ENCODE measurements at places on chromosomes 1 and 21.

DNA sequence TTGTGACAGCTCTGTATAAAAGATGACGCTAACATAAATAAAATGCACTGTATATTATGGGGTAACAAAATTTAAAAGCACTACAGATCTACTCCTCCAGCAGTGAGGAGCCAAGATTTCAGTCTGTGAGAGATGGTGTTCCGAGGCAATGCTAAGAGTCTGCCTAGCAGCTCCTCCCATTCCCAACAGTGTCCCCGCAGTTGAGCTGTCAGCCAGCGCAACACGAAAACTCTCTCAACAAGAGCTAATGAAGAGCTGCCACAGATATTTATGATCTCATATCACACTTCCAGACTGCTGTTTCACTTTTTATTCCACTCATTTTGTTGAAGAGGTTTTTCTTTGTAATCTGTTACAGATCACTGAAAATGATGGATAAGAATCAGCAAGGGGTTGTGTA lies 53.9 kb upstream of the ESRRG start:
- no peak for DNase-seq

DNA sequence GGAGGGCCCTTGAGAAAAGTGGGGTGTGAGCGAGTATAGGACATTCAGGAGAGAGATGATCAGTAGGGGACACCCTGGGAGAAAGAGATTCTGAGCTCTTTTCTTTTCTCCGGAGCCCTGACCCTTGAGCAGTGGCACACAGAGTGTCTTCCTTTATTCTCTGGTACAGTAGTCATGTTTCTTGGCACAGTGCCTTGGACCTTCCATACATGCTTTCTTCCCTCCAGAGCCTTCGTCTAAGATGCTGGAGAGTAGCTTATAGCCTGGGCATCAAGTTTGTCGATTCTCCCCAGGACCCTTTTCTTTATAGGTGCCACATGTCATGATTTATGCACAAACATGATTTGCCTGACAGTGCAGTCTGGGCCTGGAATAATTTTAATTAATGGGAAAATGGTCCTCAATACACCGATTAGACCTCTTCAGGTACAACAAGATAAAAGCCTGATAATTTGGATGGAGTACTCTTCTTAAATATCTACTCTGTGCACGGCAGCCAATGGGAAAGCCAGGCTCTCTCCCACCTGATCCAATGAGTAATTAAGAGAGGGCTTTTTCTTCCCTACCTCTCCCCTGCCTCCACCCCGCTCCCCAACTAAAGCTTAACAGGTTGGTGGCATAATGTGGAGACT lies at the start of gene TBX19:
Gene TBX19, plus strand, starts transcription at position 582 of the 632 bp plus-strand sequence. CDS start 214 bp downstream, outside the sequence.
- DNase-seq, result no peak

GRCh38 chr1:68322096-68322495 lies 89.8 kb upstream of the WLS start:
- DNase-seq, result no peak

DNA sequence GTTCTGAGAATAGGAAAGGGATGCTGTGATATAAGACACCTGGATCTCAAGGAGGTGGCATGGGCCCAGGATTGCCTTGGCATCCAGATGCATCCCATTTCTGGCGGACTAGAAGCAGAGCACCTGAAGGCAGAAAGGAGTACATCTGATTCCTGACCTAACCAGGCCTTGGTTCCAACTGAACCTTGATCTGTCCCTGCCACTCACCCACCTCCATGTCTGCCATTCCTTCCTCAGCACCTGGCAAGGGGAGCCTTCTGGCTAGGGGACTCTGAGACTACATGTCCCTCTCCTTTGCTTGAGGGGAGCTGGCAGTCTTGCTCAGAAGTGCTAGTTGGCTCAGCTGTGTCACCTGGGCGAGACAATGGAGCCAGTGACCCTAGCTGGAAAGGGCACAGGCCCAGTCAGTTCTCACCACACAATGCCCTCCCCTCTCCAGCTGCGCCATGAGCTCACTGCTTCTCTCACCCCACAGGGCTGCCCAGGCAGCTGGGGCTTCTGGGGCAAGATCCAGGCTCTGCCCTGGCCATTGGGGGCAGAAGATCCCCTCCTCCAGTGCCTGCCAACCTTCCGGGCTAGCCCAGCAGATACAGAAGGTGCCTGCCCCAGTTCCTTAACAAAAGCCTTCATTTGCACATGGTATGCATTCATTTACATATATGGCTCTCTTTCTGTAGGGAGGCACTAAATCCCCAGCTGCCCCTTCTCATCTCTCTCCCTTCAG lies 2.9 kb downstream of the IGSF8 start:
- DNase-seq, result no peak

DNA sequence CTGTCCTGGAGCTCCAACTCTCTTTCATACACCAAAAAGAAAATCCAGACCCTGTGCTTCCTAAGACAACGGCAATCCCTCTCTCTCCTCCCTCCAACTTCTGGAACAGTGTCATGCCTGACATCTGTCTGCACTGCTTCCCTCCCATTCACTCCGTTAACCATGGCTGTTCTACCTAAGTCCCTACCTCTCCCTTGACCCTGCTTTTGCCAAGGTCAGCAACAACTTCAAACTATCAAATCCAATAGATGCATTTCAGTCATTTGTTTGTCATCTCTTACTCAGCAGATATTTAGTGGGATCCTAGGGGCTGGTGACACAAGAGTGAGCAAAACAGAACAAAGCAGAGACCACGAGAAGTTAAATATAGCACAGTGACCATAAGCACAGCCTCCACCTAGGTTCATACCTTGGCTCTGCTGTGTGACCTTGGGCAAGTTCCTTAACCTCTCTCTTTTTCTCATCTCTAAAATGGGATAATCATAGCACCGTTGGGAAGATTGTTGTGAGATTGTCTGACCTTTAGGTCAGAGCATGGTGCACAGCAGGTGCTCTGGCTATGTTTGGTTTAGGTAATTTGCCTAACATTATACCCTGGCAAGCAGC lies 88.9 kb downstream of the TMEM53 start:
- no peak for DNase-seq

DNA sequence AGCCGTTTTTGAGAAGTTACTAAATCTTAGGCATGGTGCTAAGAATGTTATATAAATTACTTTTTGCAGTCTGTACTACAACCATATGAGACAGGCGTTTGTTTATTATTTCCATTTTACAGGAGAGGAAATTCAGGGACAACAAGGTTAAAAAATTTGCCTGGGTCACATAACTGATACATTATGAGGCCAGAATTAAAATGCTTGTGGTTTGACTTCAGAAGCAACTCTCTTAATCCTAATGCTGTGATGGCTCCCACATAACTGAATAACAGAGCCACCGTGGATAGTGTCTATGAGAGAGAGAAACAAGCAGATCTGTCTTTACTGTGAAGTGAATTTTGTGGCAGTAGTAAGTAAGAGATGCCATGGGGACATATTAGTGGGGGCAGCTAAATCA lies 184.9 kb downstream of the NCAM2 start:
- no peak for DNase-seq

DNA sequence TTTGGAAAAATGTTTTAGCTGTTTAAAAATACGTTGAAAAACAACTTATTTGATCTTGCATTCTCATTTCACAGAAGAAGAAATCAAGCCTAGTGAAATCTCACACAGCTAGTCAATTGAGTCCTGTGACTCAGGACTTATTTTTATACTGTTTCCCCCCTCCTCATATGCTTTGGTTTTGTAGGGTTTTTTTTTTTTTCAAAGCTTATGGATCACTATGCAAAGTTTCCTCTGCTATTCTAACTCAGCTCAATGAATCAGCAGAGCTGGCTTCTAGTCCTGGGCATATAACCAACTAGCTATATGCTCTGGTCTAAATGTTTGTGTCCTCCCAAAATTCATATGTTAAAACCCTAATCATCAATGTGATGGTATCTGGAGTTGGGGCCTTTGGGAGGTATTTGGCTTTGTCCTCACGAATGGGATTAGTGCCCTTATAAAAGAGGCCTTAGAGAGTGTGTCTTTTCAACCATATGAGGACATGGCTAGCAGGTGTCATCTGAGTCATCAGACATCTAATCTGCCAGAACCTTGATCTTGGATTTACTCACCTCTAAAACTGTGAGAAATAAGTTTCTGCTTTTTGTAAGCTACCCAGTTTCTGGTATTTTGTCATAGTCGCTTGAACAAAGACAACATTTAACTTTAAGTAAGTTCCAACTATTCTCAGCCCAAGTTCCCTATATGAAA lies 317.2 kb upstream of the C1orf87 start:
- no peak for DNase-seq

DNA sequence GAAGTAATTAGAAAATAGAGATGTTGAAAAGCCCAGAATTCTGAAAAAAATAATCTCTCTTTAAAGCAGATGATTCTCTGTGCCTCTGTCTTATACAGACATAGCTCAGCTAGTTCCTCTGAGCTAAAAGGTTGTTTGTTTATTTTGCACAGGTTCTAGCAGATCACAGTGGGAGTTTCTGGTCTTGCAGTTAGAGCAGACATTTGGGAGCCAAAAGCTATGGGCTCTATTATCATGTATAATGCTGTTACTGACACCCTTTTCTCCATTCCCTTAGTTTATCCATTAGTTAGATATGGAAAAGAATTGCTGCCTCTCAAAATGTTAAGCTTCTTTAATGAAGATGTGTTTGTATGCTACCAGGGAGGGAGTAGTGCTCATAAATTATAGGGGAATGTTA lies 20.5 kb upstream of the CD55 start:
- no peak for DNase-seq

GRCh38 chr1:190303501-190303900 lies 174.2 kb downstream of the BRINP3 start:
- no peak for DNase-seq

GRCh38 chr1:110636149-110636935 lies 30.2 kb upstream of the KCNA2 start:
- DNase-seq, result no peak

GRCh38 chr21:36059823-36060158 lies 535 bp downstream of the SETD4 start:
- DNase-seq, result no peak

DNA sequence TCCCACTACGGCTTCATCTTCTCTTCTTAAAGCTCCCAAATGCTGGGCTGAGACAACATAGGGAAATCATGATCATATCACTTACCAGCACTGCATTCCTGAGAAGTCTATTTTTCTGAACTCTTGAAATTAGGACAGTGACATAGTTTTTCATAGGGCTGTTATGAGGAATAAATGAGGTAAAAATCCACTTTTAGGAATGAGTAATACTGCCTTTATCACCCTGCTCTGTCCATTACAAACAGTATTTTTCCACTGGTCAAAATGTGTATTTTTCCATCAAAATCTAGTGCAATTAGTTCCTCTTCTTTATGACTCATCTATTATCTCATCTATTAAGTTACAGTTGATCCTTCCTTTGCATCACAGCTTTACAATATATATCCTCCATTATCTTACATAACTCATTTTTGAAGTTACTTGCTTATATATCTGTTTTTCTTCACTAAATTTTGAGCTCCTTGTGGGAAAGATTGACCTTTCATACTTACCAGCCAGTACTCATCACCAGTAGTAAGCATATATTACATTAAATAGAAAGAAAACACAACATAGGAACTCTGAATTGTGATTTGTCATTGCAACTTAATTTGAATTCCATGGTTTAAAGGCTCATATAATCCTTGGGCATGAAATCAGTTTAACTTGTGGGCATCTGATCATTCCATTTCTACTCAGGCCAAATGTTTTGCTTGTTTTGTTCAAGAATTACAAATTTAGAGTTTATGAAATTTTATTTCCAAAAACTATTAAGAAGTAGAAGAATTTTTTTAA lies 37.1 kb downstream of the PRRX1 start:
- DNase-seq, result no peak

DNA sequence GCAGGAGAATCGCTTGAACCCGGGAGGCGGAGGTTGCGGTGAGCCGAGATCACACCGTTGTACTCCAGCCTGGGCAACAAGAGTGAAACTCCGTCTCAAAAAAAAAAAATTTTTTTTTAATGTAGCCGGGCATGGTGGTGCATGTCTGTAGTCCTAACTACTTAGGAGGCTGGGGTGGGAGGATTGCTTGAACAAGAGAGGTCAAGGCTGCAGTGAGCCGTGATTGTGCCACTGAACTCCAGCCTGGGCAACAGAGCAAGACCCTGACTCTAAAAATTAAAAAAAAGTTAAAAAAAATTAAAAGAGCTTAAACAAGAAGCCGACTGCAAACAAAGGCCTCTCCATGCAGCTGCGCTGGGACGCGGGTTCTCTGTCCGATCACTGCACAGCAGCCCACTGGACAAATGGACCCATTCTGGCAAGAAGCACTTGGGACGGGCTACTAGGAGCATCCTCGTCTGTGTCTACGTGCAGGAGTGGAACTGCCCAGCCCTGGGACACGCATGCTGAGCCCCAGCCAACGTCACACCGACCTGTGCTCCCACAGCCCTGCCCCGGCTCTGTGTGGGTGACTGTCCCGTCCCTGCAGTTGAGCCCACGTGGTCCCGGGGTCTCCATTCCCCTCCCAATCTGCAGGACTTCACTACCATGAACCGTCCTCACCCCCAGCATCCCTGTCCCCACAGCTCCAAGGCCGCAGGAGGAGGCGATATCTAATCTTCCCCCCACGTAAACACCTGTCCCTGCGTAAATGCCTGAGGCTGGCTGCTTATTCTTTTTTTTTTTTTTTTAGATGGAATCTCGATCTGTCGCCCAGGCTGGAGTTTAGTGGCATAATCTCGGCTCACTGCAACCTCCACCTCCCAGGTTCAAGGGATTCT lies 12.3 kb downstream of the SLC35E2B start:
- no peak for DNase-seq

GRCh38 chr1:229454056-229454455 lies 20.2 kb upstream of the ACTA1 start:
- no peak for DNase-seq

DNA sequence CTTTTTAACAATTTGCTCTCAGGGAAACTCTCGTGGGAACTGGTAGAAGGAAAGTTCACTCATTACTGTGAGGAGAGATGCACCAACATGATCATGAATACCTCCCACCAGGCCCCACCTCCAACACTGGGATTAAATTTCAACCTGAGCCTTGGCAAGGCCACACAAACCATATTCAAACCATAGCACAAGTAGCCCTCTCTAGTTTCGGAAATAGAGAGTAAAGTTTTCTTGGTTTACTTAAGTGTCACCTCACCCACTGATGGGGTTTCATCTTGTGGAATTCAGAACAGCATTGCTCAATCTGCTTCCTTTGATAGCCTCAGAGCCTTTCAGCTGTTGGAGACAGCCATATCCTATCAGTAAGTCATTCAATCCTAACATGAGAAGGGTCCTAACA lies 25.5 kb upstream of the CCSAP start:
- no peak for DNase-seq

DNA sequence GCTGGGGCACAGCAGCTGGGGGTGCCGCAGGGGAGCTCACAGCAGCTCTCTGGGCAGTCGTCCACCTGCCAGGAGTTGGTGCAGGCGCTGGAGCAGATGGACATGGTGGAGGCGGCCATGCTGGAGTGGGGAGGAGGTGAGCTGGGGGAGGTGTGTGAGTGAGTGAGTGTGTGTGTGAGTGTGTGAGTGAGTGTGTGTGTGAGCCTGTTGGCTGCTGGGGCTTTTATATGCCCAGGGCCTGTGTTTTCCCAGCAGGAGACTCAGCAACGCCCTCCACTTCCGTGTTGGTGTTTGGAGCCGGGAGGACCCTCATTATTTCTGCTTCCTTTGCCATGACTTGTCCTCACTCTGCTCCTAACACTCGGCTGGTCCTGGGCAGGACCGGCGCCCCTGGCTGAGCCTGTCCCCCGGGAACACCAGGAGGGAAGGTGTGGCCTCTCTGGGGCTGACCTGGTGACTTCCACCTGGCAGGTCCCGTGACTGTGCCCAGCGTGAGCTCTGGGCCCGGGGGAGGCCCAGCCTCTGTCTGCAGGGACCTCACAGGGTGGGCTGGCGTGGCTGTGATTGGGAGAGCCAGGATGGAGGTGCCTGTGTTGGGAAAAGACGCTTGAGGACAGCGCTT lies at the start of gene KRTAP10-2:
Gene KRTAP10-2, minus strand, starts transcription at position 166 of the 622 bp plus-strand sequence. Its CDS starts 47 bp downstream, at position 119.
- no peak for DNase-seq

GRCh38 chr1:46180082-46180616 lies 3.9 kb upstream of the P3R3URF start:
- no peak for DNase-seq
